ENCODE measurements at places on chromosomes 3 and 15.

DNA sequence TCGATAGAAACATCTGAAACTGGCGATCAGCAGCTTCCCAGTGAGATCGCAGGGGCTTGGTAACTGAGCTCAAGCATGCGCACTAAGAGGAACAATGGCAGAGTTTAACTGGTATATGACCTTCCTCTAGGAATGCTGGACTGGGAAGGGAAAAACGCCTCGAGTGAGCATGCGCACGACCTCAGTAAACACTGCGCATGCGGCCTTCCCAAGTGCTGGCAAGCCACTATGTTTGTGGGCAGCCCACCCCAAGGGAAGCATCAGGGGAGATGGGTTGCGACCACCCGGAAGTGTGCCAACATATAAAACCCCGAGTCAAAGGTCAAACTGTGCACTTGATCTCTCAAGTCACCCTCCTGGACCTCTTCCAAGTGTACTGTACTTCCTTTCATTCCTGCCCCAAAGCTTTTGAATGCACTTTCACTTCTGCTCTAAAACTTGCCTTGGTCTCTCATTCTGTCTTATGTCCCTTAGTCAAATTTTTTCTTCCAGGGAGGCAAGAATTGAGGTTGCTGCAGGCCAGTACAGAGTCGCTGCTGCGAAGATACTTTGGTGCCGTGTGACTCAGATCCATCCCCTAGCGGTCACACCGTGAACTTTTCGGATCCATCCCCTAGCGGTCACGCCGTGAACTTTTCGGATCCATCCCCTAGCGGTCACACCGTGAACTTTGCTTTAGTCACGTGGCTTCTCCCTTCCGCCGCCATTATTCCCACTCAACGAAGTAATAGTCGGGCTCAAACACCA, 243.3 kb downstream of the FAM43A start:
- DNase-seq, result no peak

GRCh38 chr3:21407743-21408142, 343.3 kb downstream of the ZNF385D start:
- DNase-seq, result no peak

DNA sequence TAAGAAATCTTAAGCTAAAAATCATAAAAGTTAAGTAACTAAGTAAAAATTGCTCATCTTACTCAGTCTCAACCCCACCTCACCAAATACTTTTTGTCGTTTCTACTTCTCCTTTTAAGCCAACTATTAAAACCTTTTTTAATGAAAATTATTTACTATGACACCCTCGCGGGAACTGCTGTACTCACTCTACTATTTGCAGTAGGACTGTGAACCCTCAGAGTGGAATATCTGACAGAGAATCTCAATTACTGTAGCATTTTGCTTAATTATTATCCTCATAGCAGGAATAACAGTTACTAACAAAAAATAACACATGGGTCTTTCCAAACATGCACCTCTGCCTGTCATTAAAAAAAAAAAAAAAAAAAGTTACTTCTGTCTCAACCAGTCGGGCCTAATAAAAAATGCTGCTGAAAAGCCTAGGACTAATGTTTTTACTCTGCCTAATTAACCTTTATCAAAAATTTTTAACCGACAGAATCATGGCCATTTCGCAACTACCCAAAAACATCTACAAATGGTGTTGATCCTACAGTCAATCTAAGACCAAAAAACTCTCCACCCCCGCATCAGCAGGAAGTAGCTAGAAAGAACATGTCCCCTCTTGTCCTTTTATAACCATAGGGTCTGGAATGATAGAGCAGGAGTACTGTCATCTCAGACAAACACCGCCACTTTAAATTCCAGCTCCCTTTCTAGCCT, 10.2 kb downstream of the ALDH1L1 start:
- DNase-seq, result no peak

DNA sequence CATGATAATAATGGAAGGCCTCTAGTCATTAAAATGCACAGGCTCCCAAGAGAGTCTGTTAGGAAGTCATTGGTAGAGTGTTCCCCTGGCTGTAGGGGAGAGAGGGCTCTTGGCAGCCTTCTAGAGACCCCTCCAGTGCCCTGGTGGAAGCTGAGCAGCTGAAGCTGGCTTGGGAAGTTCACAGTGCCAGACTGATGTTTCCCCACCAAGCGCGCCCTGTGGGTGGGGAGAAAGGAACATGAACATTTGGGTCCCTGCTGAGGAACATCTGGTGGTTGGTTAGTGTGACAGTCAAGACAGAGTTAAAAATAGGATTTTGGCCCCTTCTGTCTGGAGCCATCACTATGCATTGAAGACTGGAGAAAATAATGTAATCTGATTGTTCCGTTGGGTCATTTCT, 37.1 kb upstream of the RGMA start:
- DNase-seq, result no peak

DNA sequence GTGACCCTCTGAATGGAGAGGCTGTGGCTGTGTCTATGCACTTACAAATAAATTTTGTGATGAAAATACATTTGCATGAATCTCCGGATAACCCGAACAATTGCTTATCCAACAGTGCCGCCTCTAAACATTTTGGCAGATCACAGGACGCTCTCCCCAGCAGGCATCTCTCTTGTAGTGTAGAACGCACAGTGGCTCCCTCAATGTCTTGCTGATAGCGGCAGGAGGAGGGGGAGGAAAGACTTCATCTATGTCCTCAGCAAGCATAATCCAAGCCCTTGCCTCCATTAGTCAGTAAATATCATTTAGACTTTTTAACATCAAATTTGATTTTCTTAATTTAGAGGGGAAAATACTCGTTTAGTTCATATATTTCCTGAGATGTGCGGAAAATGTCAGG, 318.1 kb upstream of the IGF1R start:
- DNase-seq, result no peak

DNA sequence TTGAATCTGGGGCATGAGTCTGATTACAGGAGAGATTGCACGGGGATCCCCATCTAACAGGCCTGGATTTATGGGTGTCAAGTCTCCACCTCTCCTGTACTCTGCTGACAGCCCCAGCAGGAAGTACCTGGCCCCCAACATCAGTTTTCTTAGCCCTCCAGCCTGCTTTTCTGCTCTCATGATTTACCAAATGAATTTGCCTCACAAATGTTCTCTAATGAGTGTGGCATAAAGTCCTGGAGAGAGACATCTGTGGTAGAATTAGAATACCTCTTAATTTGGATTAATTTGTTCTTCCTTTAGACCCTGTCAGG, 60.1 kb downstream of the FNDC3B start:
- no peak for DNase-seq

DNA sequence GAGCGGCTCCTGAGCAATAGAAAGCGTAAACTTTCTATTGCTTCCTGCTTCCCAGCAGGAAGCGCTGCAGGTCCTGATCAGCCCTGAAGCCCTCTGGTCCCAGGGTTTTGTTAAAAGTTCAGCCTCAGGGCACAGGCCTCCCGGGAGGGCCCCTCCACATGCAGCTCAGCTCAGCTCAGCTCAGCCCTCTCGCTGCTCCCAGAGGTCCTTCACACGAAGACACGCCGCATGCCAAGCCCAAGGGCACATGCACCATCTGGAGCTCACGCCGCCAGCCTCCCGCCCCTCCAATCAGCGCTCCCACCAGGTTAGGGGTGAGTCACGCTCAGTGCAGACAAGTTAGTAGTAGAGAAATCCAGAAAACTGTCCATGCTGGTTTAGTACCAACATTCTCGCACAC, 12.7 kb downstream of the TKT start:
- no peak for DNase-seq

DNA sequence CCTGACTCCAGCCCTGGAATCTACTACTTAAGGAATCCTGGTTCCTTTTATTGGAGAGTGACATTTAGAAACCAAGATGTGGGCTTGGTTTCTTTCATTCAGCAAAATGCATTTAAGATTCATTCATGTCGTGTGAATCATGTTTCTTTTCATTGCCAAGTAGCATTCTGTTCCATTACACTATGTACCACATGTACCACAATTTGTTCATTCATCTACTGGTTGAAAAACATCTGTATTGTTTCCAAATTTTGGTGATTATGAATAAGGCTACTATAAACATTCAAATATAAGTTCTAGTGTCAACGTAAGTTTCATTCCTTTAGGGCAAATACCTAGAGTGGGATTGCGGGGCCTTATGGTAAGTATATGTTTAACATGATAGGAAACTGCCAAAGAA, 264.2 kb downstream of the VPS13C start:
- no peak for DNase-seq

GRCh38 chr15:77598644-77599043, 34.1 kb downstream of the LINGO1 start:
- no peak for DNase-seq

DNA sequence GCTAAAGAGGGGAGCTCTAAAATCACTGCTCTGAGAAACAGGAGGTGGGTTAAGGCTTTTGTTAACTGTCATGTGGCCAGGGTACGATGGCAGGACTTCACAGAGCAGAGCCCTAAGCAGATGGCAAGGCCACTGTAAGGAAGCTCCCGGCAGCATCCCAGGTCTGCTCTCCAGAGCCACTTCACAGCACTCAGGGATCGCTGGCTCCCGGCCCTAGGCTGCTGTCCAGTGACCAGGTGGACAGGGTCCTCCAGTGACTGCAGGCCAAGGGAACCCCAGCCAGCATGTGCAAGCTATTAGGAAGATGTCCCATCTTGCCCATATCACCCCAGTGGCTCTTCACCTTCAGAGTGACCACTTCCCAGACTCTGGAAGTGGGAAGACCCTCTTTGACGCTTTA, 10.4 kb downstream of the TMEM41A start:
- DNase-seq, result no peak

DNA sequence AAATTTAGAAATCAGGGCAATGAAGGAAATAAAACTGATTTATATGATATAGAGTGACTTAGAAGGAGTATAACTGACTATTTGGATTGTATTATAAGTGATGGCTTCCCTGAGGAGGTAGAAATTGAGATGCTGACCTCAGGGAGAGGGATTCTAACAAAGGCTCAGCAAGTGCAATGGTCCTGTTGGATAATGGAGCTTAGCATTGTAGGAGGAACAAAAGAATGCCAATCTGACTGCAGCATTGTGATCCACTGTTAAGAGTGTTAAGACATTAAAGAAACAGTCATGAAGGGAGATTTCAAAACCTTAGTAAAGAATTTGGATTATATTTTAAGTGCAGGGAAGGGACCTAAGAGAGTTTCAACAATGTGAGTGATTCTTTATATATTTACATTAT, 158.4 kb upstream of the NAALADL2 start:
- DNase-seq, result no peak

DNA sequence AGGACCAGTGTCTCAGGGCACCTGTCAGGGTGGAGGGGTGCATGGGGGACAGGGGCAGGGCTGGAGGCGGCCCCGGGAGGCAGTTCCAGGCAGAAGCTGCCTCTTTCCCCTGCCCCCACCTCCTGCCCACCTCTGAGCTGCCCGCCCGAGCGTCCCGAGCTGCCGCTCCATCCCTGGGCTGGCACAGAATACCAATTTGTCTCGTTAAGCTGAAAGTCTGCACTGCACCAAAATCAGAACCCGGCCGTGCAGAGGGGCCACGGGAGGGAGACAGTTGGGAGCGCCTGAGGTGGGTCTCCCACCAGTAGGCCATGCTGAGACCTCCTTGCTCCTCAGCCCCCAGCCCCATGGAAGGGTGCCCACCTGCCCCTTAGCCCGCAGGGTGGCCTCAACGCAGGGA, 1.3 kb upstream of the ATP2B2 start:
- DNase-seq, result no peak

GRCh38 chr15:55112706-55113105, 84.0 kb downstream of the RSL24D1 start:
- DNase-seq, result no peak

GRCh38 chr15:51155016-51155580, 60.4 kb upstream of the TNFAIP8L3 start:
- DNase-seq, result no peak

DNA sequence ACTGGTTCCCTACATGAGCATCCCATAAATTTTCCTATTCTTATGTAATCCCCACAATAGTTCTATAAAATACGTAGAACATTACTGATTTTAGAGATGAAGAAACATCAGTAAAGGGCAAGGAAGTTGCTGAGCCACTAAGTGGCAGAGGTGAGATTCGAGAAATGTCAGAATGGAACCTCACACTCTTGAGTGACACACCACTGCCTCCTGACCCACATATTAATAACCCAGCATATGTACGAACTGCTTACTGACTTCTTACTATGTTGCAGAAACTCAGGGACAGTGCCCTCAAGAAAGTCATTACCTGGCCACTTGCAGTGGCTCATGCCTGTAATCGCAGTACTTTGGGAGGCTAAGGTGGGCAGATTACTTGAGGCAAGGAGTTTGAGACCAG, 1022.4 kb downstream of the FHIT start:
- DNase-seq, result no peak

DNA sequence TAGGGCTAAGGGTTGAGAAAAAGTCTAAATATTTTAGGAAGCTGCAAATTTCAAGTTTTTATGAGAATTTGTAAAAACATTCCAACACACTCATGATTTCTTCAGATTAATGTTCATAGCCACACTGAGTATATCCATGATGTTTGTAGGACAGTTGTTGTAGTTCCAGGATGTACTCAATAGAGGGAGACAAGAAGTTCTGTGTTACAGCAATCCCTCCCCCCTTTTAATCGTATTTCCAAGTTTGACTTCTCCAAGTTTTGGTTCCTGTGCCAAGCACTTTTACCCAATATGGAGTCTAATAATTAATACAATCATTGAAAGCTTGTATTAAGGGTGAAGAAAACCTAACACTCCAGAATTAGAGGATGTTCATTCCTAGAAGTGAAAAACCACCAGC, 143.4 kb downstream of the FEZF2 start:
- no peak for DNase-seq

DNA sequence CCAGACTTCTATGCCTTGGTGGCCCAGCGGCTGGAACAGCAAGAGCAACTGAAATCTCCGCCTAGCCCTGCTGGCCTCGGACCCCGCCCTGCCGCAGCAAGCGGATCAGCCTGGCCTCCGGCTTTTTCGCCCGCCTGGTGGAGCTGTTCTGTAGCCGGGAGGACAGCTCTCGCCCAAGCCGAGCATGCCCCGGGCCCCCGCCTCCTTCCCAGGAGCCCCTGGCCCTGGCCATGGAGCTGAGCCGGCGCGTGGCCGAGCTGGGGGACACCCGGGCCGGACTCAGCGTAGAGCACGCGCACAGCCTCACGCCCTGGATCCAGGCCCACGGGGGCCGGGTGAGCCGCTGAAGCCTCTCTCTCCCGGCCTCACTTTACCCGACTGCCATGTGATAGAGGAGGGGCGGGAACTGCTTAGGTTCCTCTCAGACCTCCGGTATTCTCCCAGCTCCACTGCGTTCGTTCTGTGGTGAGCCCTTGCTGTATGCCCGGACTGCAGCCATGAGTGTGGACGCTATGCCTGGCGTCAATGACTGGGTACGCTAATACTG, 24.1 kb upstream of the MRPL3 start:
- no peak for DNase-seq

GRCh38 chr3:105516972-105517371, 150.3 kb downstream of the ALCAM start:
- DNase-seq, result no peak
